ENCODE measurements at places on chromosomes 1 and 21.

DNA sequence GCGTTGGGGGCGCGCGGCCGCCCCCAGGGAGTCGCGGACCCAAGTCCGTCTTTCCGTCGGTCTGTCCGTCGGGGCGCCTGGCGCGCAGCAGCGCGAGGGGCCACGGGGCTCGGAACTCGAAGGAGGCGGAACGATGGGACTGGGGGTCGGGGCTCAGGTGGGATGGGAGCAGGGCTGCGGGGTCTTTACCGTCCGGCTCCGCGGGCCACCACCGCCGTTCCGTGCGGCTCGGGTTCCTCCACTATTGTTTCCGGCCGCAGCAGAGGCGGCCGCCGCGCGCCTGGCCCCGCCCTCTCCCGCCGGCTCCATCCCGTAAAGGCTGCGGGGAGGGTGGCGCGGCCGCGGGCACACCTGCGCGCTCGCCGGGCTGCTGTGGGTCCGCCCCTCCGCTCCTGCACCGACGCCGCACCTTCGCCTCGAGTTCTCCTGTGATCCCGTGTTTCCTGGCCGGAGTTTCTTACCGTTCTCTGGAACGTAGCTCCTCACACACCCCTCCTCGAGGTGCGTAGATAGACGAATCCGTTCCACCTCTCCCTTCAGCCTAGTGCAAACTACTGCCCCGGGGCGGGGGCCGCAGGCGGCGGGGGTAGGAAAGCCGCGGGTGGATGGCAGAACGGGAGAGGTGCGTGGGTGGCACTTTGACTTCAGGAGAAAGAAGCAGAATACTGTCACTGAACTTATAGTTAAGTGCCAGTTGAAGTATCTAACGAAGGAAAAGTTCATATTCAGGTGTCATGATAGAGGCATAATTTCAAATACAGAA, at the start of gene C21orf91:
Gene C21orf91 (minus strand): TSS at position 243 of the 763 bp plus-strand sequence. CDS start 1,038 bp downstream, outside the sequence.
- peak; percentile 86 for DNase-seq

DNA sequence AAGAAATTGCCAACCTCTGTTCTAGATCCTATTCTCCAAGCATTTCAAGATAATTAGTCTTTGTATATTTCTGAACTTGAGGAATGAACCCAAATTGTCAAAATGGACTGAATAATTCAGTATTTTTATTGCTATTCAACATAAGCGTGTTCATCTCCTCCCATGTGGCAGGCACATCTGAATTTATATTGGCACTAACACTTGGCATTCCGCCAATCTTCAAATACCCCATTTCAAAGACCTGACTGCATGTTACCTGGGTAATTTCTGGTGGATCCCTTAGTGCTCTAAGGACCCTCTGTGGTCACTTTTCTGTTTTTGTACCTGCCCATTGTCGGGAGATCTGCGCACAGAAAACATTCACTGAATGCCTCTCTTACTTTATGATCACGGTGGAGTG, 66.6 kb downstream of the BACE2 start:
- DNase-seq = no peak

- DNase-seq = peak; percentile 20
Observed at GRCh38 chr1:214958486-214958885, 124.1 kb upstream of the KCNK2 start.

DNA sequence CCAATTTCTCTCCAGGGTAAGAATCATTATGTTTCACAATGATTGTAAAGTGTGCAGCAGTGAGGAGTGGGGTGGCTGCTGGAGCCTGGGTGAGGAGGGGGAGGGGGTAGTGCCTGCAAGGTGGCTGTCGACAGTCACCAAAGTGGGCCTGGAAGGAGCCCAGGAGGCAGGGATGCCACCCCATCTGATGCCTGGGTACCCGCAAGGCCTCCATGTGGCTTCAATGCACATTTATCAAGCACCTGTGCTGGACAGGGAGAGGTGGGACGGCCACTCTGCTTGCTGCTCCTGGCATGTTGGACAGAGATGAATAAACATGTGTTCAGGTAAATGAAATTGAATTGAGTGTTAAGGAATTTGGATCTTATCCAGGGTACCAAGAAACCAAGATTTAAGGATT, 78.8 kb upstream of the DISP3 start:
- DNase-seq = no peak

DNA sequence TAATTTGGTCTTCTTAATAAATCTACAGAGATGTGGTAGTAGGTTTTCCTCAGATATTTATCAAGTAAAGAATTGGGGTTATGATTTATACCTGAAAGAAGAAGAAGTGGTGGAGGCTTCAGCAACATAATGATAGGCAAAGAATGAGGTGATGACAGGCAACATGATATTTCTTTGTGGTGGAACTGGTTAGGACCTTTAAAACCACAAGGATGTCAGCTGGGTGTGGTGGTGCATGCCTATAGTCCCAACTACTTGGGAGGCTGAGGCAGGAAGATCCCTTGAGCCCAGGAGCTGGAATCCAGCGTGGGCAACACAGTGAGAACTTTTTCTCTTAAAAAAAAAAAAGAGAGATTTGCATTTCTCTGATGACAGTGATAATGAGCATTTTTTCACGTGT, 34.1 kb upstream of the COL11A1 start:
- DNase-seq = no peak

DNA sequence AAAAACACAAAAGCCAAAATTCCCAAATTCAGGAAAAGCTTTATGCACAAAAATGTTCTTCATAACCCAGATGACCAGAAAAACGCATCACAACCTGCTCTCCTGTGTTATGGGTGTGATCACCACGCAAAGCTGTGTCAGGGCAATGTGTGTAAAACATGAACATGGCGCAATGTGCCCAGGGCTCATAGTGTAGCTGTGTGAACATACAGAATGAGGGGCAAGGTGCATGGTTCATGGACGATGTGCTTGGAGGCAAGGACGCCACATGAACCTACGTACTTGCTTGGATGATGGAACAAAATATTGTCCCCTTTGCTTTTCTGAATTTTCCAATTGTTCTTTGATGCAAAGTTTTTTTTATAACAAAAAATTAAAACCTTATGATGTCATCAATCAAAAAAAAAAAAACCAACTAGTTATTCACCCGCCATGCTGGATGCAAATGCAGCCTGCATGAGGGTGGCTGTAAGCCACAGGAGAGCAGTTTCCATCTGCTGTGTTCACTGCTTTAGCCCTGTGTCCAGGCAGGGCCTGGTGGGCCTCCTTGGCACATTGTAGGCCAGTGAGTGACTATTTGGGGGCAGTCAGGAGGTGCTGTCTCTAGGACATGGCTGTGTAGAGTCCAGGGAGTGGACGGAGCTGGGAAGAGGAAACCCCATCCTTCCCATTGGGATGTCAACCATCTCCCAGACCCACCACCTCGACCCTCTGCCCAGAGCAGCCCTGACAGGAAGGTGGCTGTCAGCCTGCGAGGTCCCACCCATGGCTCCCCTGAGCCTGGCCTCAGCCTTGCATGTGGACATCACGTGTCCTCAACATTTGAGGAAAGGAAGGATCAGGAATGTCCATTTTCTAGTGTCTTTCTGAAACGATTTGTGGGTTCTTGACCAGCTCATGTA, 13.6 kb downstream of the KRTAP10-1 start:
- DNase-seq = no peak

GRCh38 chr1:229162825-229163515, 107.9 kb upstream of the RAB4A start:
- no peak for DNase-seq

DNA sequence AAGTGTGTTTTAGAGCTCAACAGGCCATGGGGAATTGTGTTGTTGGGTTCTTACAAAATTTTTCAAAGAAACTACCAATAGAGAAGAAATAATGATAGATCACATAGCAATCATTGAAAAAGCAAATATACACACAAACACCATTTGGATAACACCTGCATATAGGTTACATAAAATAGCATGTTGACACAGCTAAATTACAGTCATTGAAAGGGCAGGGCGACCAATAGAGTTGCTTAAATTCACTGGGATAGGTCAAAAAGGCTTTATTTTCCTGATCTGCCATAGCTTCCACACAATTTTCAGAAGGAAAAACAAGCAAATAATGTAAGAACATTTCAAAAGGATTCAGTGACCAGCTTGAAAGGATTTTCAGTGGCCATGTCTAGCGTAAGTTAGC, 57.9 kb upstream of the FGGY start:
- no peak for DNase-seq

- no peak for DNase-seq
Observed at GRCh38 chr1:24152631-24153494, 9.9 kb upstream of the IL22RA1 start.

GRCh38 chr1:167984886-167985489, 48.1 kb upstream of the MPC2 start:
- no peak for DNase-seq

GRCh38 chr1:94863919-94864318, 43.8 kb downstream of the SLC44A3 start:
- DNase-seq = peak; percentile 87

DNA sequence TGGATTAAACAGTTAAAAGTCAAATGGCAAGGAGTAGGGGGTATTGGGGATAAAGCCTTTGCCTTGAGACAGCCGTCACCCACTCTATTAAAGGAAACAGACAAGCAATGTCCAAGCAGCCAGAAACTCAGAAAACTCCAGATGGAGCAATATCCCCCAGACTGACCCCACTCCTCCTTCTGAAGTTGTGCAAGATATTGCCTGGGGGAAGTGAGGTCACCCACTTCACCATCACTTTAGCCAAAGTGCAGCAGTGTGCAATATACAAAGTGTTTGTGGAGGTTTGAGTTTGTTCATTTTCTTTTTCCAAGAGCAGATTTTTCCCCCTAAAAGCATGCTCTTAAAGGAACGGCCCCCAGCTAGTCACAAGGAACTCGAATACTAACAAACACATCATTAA, 125.1 kb downstream of the ETS2 start:
- peak; percentile 74 for DNase-seq

- no peak for DNase-seq
Observed at GRCh38 chr1:41775956-41776585, 142.7 kb downstream of the HIVEP3 start.

DNA sequence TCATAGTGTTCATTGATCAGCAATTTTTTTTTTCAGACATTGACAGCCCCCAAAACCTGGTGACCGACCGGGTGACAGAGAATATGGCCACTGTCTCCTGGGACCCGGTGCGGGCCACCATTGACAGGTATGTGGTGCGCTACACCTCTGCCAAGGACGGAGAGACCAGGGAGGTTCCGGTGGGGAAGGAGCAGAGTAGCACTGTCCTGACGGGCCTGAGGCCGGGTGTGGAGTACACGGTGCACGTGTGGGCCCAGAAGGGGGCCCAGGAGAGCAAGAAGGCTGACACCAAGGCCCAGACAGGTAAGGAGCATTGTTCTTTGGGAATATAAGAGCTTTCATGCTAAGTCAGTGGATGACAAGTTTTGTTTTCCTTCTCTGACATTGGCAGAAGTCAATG, 49.3 kb downstream of the TNN start:
- no peak for DNase-seq
